ENCODE measurements at places on chromosomes 12 and 14. TPM values are rescaled to one million over a fixed set of nuclear protein-coding genes. Genes with fewer than 3 reads are reported as not detected.

The SAMD15 gene
- 0.56 TPM for total RNA-seq

The PPP4R4 gene
- 1.2 TPM for total RNA-seq

The KERA gene
- total RNA-seq, result not detected

The DAO gene
- total RNA-seq, result not detected

The AHNAK2 gene
- total RNA-seq, result not detected

The SLC17A8 gene
- total RNA-seq, result not detected

The GZMH gene
- 61.3 TPM for total RNA-seq

The TMPRSS12 gene
- total RNA-seq, result not detected

The PLA2G1B gene
- total RNA-seq, result not detected

The KRT79 gene
- total RNA-seq, result 1.6 TPM

The MIPOL1 gene
- total RNA-seq, result not detected

The MUCL1 gene
- not detected for total RNA-seq

The GRIP1 gene
- 0.61 TPM for total RNA-seq

The PLEKHA5 gene
- total RNA-seq, result 3.2 TPM

The IL26 gene
- not detected for total RNA-seq

The ZBTB1 gene
- total RNA-seq, result 64.7 TPM

The CMKLR1 gene
- total RNA-seq, result not detected

The KRT6C gene
- total RNA-seq, result not detected

The CHMP4A gene
- 61.8 TPM for total RNA-seq

The MIP gene
- not detected for total RNA-seq

The RNU4-1 gene
- total RNA-seq, result 692 TPM

The RXYLT1 gene
- total RNA-seq, result 19.0 TPM

The CDCA4 gene
- 63.5 TPM for total RNA-seq

The TCL1A gene
- 0.65 TPM for total RNA-seq

The BTG1 gene
- 197 TPM for total RNA-seq

The RHEBL1 gene
- 19.8 TPM for total RNA-seq

The E2F7 gene
- 3.0 TPM for total RNA-seq

The NPFF gene
- not detected for total RNA-seq

The ARHGEF40 gene
- 0.23 TPM for total RNA-seq

The DHRS2 gene
- 3.3 TPM for total RNA-seq

The CSAD gene
- total RNA-seq, result 18.6 TPM

The SERPINA1 gene
- total RNA-seq, result 1.0 TPM

The GPHB5 gene
- not detected for total RNA-seq

The GLT8D2 gene
- total RNA-seq, result not detected

The NFKBIA gene
- total RNA-seq, result 227 TPM

The TMEM116 gene
- total RNA-seq, result 16.3 TPM

The AMDHD1 gene
- total RNA-seq, result 1.1 TPM

The C1RL gene
- total RNA-seq, result 11.8 TPM

The KRT74 gene
- not detected for total RNA-seq

The ASB8 gene
- 27.2 TPM for total RNA-seq

The GLT1D1 gene
- 0.49 TPM for total RNA-seq

The RESF1 gene
- total RNA-seq, result 83.3 TPM

The PSMB5 gene
- 119 TPM for total RNA-seq

The MANSC1 gene
- total RNA-seq, result 0.09 TPM

The LALBA gene
- total RNA-seq, result not detected

The LRR1 gene
- 44.3 TPM for total RNA-seq

The KRT75 gene
- total RNA-seq, result not detected

The AKAP5 gene
- total RNA-seq, result 1.3 TPM

The DLK1 gene
- not detected for total RNA-seq

The PRIM1 gene
- total RNA-seq, result 80.3 TPM

The NR1H4 gene
- total RNA-seq, result not detected

The HIP1R gene
- 22.8 TPM for total RNA-seq

The KRT2 gene
- total RNA-seq, result not detected

The IAPP gene
- not detected for total RNA-seq

The TMEM121 gene
- 12.0 TPM for total RNA-seq

The RPL10L gene
- total RNA-seq, result not detected

The REM2 gene
- 0.20 TPM for total RNA-seq

The NRIP2 gene
- not detected for total RNA-seq
